ENCODE measurements at places on chromosomes 11 and 22.
A peak's percentile ranks its signal among the peaks of the same experiment; 100 is the strongest.

GRCh38 chr22:41526830-41527799 is 17.2 kb downstream of the POLR3H start:
- no peak for DNase-seq

- DNase-seq: no peak
Measured at GRCh38 chr11:35751664-35752061, 89.1 kb downstream of the TRIM44 start.

- DNase-seq: no peak
Measured at GRCh38 chr11:20013346-20014066, 146.8 kb downstream of the DBX1 start.

DNA sequence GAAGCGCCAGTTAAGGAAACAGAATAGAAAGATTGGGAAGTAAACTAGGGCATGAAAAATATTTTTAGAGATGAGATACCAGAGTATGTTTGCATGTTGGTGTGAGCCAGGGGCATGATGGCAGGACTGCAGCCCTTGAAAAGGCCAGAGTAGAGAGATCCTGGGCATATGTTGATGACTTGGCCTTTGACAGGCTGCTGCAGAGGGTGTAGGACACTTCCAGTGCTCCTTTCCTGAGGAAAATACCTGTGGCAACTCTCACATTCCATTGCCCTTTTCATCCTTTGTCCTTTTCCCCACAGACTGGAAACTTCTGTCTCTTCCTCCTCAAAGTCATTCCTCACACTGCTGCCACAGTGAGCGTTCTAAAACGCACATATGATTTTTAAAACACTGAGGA is 150.7 kb upstream of the CCDC90B start:
- DNase-seq: no peak

- DNase-seq: no peak
Measured at GRCh38 chr11:128947773-128948172, 5.1 kb upstream of the TP53AIP1 start.

GRCh38 chr11:11313426-11313825 is 39.6 kb downstream of the CSNK2A3 start:
- peak; percentile 19 for DNase-seq
